ENCODE measurements at places on chromosomes 7 and 10.

GRCh38 chr10:61140765-61141392 is 196.9 kb upstream of the RHOBTB1 start:
- DNase-seq, result no peak

DNA sequence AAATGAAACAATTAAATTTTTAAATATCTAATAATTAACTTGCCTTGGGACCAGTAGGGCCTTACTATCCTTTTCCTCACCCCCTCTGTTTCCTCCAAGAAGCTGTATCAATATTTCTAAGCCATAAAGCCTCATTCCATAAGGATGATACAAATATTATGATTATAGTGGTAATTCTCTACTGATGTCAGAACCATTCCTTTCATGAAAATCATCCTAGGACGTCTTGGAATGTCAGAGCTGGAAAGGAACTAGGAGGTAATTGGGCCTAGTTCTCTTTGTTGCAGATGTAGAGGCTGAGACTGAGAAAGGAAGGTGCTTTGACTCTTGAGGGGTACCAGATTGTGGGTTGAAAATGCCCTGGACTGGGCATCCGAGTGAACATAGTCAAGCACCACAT is 766.7 kb upstream of the GHITM start:
- no peak for DNase-seq

DNA sequence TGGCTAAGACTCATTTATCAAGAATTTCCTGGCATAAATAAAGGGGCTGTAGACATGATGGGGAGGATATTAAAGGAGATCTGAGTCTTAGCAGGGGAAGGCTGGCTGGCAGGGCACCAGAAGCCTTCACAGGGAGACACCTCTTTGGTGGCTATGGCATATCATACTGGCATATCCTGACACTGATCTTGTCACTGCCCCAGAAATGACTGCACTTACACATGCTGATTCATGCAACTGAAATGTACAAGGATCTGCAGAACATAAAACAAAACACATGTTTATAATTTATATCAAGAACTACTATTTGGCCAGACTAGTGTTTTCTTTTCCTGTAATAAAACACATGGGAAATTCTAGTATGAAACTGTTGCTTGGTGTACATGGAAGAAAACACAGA is 5.5 kb upstream of the LIPN start:
- DNase-seq, result no peak

DNA sequence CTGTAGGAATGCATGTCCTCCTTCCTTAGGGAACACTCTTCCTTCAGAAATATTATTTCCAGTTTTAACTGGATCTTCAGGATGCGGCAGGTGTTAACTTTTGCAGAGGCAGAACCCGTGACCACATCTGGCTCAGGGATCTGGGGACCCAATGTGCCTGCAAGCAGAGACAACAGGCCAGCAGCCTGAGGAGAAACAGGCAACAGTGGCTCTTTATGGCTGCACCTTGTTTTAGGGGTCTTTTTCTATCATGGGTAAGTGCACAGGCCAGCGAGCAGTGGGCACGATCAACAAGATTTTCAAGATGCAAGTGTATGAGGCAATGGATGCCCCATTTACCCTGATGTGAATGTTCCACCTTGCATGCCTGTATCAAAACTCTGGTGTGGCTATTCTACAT is 497.5 kb upstream of the KLF6 start:
- DNase-seq, result no peak

DNA sequence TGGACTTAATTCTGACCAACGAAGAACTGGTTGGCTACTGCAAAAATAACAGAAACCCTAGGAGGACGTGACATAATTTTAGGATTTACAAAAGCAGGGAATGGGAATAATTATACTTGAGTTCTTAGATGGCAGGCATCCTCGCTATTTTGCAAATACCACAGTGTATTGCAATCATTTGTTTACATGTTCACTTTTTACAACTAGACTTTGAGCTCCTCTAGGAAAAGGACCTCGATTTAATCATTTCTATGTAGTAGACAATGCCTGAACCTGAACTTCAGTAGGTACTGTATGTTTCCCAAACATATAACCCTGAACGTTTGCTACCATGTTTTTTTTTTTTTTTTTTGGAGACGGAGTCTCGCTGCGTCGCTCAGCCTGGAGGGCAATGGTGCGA is 137.7 kb downstream of the CNOT4 start:
- DNase-seq, result no peak

All from gastrocnemius medialis (tissue), 4 donors.